ENCODE measurements at places on chromosomes 7 and 10. TPM values are rescaled to one million over a fixed set of nuclear protein-coding genes. Genes with fewer than 3 reads are reported as not detected.

GRCh38 chr7:137007001-137007694, 138.7 kb downstream of the CHRM2 start:
- peak; percentile 53 for DNase-seq

- DNase-seq: no peak
These were observed 380.7 kb downstream of the REEP3 start for GRCh38 chr10:63901881-63902280.

- DNase-seq: no peak
These were observed 3.0 kb downstream of the DOCK1 start for GRCh38 chr10:126908225-126908624.

NPY4R gene
- total RNA-seq: not detected

TFR2 gene
- not detected for total RNA-seq

DNA sequence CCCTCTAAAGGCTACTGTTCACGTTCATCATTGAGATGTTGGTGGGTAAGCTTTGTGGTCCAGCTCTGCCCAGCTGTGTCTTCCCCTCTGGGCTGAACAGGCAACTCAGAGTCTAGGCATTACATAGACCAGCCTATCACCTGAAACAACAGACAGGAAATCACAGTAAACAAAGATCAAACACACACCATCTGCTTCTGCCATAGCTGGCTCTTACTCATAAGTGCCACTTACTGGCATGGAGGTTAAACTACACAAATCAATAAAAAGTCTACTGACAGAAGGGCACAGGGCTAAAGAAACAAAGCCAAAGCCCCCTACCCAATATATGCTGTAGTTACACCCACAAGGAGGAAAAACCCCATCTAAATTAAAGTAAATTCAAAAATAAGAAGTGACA, 35.0 kb downstream of the SEPTIN14 start:
- DNase-seq: no peak

GALNT17 gene
- 0.76 TPM for total RNA-seq

ANKRD2 gene
- 0.15 TPM for total RNA-seq

- no peak for DNase-seq
These were observed 362.0 kb downstream of the ETV1 start for GRCh38 chr7:13627455-13627854.

CPN1 gene
- total RNA-seq: not detected

- DNase-seq: peak; percentile 42
These were observed 119.4 kb downstream of the GNAT3 start for GRCh38 chr7:80392229-80393169.

SPDYE8 gene
- not detected for total RNA-seq

GRCh38 chr7:115229401-115230105, 307.7 kb downstream of the MDFIC start:
- DNase-seq: no peak

- DNase-seq: no peak
These were observed 92.3 kb downstream of the ELFN1 start for GRCh38 chr7:1762238-1762945.

GRCh38 chr7:151389096-151389767, 20.6 kb downstream of the WDR86 start:
- no peak for DNase-seq

DNA sequence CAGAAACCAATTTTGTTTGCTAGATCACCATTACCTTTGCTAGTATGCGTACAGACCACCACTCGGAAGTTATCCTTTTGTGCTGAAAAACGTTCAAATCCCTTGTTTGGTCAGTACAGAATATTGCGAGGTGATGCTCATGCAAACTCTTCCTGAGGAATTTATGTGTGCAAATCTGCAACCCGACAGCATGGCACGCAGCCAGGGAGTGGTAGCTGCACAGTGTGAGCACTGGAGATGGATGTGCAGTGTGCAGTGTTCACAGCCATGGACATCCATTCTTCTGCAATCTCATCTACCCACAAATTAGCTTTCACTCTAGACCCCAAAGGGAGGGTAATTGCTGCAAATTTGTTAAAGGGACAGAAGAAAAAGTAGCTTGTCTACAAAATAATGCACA, 72.2 kb downstream of the CACUL1 start:
- no peak for DNase-seq

GRCh38 chr7:90972906-90973550, 291.2 kb upstream of the FZD1 start:
- peak; percentile 43 for DNase-seq

AKR1E2 gene
- not detected for total RNA-seq

CRHR2 gene
- not detected for total RNA-seq

- no peak for DNase-seq
These were observed 16.2 kb downstream of the GPR22 start for GRCh38 chr7:107486041-107486440.

DNA sequence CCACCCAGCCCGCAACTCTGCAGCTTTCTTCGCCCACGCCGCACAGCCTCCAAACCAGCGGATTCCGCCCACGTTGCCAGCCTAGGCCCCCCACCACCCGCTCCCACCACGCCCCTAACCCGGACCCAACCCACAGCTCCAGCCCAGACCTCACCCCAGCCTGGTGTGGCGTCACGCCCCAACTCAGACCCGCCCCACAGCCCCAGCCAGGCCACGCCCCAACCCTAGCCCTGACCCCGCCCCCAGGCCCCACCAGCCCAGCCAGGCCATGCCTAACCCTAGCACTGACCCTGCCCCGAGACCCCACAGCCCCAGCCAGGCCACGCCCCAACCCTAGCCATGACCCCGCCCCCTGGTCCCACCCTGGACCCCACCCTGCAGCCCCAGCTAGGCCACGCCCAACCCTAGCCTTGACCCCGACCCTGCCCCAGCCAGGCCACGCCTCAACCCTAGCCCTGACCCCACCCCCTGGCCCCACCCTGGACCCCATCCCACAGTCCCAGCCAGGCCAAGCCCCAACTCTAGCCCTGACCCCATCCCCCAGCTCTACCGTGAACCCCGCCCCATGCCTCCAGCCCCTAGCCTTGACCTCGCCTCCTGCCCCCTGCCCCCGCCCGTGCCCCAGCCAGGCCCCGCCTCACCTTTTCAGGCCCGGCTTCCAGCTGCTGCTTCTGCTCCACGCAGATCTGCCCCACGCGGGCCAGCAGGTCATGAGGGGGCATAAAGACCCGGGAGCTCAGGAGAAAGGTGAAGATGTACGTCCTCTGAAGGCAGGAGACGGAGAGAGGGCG, 64.0 kb downstream of the RASGEF1A start:
- no peak for DNase-seq

DNA sequence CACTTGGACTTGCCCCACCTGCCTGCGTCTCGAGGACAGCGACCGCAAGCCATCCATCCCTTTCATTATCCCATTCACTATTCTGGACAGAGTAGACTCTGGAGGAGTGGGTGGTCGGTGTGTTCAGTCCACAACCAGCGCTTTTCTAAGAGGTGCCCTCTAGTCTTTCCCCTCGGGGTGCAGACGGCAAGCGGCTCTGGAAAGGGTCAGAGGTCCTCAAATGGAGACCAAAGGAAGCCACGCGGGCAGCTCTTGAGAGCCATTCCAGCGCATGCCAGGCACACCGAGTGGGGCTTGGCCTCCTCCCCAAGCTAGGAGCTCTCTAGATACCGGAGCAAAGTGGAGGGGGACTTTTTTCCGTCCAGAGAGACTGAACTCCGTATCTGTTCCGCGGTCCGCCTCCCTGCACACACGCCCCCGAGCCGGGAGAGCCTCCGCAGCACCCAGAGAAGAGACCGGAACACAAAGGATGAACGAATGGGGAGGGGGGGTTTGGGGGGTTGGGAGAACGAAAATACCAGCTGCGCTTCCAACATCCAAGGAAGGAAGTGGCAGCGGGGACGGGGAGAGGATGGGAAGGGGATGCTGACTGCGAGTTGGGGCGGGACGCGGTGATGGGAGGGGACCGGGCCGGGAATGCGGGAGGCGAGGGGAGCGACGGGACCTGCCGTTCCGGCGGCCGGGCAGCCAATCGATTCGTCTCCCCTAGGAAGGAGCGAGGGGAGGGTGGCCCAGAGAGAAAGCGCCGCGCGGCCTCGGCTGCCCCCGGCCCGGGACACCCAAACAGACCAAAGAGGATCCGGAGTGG, 515 bp downstream of the GSDME start:
- DNase-seq: peak; percentile 75

DNA sequence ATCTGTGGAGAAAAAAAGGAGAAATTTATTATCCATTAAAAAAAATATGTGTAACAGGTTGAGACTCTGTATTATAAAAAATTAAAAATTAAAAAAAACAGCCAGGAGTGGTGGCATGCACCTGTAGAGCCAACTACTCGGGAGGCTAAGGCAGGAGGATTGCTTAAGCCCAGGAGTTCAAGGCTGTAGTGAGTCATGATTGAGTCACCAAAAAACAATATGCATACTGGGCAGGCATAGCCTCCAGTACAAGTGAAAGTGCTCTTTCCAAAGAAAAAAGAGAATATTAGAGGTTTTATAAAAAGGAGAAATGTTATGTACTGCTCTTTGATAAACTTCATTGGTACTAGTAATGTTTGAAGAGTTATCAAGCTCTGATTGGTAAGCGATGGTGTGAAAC, 647.1 kb upstream of the ZWINT start:
- DNase-seq: no peak

VPS37D gene
- total RNA-seq: 6.3 TPM

DNA sequence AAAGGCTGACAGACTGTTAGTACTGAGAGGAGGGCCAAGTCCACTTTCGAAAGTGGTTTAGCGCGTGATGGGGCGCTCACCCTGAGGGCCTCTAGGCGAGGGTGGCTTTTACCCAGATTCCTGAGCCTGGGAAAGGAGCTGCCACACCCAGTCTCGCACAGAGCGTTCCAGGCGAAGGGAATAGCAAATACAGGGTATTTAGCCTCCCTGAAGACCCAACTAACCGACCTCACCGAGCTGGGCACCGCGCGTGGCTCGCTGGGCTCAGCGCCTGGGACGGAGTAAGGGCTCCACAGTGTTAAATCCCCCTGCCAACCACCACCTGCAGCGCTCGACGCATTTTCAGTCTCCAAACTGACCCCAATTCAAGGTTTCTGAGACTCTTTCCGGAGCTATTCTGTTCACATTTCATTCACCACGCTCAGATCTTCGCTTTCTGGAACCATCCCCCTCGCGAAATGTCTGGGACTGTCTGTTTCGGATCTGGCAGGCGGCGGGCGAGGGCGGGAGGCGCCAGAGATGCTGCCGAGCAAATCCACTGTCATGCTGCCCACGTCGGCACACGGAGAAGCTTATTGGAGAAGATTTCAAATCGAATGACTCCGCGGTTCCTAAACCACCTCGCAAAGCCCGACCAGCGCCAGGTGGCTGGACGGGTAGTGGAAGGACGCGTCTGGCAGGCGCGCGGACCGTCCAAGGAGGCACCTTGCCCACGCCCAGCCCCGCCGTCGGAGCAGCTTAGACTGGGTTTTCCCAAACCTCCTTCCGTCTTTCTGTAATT, 1.4 kb upstream of the OSBPL3 start:
- peak; percentile 39 for DNase-seq

All from H4 (cell line).